ENCODE measurements at places on chromosomes 4 and X. TPM values are rescaled to one million over a fixed set of nuclear protein-coding genes. Genes with fewer than 3 reads are reported as not detected.

Gene CAPN6
- 0.16 TPM for total RNA-seq

Gene SMPX
- total RNA-seq, result not detected

Gene DCAF4L1
- 0.35 TPM for total RNA-seq

Gene TMEM35A
- total RNA-seq, result 0.19 TPM

Gene SPACA5
- not detected for total RNA-seq

Gene PRR32
- not detected for total RNA-seq

Gene F11
- total RNA-seq, result not detected

Gene CLDN34
- not detected for total RNA-seq

Gene FGD1
- total RNA-seq, result 5.0 TPM

Gene SYTL5
- total RNA-seq, result 0.06 TPM

Gene P2RY8
- total RNA-seq, result 2.5 TPM

Gene TENM3
- total RNA-seq, result 38.1 TPM

Gene GPRIN3
- total RNA-seq, result 6.2 TPM

Gene ERCC6L
- total RNA-seq, result not detected

Gene RASL11B
- 0.77 TPM for total RNA-seq

Gene SAGE1
- total RNA-seq, result not detected

Gene VGLL1
- not detected for total RNA-seq

Gene FAM9B
- total RNA-seq, result not detected

Gene TLR1
- 25.4 TPM for total RNA-seq

Gene ELF2
- total RNA-seq, result 43.2 TPM

Gene ZDHHC15
- 0.77 TPM for total RNA-seq

Gene UXT
- 81.7 TPM for total RNA-seq

Gene CXorf65
- 2.2 TPM for total RNA-seq

Gene SHISA3
- total RNA-seq, result 0.48 TPM

Gene RNF150
- 17.4 TPM for total RNA-seq

Gene TMEM144
- 7.9 TPM for total RNA-seq

Gene PTCHD1
- 0.19 TPM for total RNA-seq

Gene SSX2
- total RNA-seq, result not detected

All from mesenteric fat pad (tissue), 1 donor.